ENCODE measurements at places on chromosomes 12 and 14.
A peak's percentile ranks its signal among the peaks of the same experiment; 100 is the strongest.

- no peak for DNase-seq
Observed at GRCh38 chr12:108930756-108931155, 50.9 kb downstream of the DAO start.

GRCh38 chr12:42267413-42268190, 29.6 kb upstream of the YAF2 start:
- no peak for DNase-seq

DNA sequence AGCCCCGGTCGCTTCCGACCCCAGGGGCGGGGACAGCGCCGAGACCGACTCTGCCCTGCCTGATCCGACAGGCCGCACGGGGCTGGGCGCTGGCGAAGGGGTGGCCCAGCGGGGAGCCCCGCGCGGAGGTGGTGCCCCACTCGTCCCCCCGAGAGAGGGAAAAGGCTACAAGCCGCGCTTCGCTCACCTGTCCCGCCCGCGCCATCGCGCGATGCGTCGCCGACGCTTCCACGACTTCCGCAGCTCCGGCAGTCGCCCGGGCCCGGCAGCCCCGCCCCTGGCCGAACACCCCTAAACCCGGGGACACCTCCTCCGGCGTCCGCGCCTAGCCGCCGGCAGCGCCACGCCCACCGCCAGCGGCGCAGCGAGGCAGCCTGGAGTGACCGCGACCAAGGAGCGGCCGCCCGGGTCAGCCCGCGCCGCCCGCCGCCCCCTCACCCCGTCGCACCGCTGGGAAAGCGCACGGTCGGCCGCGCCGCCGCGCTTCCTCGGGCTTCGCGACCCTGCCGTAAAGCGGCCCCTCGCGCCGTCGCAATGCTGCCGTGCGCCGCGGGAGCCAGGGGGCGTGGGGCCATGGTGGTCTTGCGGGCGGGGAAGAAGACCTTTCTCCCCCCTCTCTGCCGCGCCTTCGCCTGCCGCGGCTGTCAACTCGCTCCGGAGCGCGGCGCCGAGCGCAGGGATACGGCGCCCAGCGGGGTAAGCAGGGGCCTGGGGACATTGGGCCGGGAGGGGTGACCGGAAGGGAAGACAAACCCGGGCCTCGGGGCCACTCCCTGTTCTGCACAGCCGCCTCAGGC, at the start of the genes BAG5 and COA8:
Gene BAG5, minus strand, starts transcription at position 229 of the 797 bp plus-strand sequence. CDS start 1,493 bp downstream, outside the sequence.
Gene COA8, plus strand, starts transcription at position 532 of the 797 bp plus-strand sequence. Its CDS starts 42 bp downstream, at position 574.
- DNase-seq, result peak; percentile 99

- DNase-seq, result peak; percentile 62
Observed at GRCh38 chr14:20610002-20610765, 19.0 kb upstream of the RNASE12 start.

- no peak for DNase-seq
Observed at GRCh38 chr14:71753976-71754375, 178.3 kb upstream of the RGS6 start.

GRCh38 chr12:3022961-3023360, 54.2 kb upstream of the TSPAN9 start:
- no peak for DNase-seq

- no peak for DNase-seq
Observed at GRCh38 chr12:44929236-44929885, 53.2 kb upstream of the NELL2 start.

- DNase-seq, result peak; percentile 75
Observed at GRCh38 chr14:95495538-95496025, 20.9 kb downstream of the SYNE3 start.

- DNase-seq, result no peak
Observed at GRCh38 chr14:78451319-78451695, 281.1 kb downstream of the NRXN3 start.

DNA sequence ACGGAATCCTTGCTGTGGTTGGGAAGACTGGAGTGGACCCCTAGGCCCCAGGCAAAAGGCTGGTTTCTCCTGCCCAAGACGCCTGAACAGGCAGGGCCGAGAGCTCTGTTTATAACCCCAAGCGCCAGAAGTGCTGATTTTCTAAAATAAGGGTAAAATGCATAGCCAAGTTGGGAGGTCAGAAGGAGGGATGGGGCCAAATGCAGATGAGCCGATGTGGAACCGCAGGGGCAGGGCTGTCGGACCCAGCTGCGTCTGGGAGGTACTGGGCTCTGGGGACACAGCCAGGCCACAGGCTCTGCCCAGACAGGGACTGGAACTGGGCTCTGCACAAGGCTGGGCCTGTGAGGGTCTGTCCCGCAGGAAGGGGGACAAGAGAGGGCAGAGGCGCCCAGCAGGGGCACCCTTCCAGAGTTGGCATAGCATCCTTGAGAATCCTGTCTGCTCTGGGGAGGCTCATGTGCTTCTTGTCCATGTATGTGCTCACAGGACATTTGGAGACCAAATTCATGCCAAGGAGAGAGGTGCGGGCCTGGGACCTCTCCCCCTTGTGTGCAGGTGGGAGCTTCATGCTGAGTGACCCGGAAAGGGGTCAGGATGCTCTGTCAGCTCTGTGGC, 49.1 kb downstream of the JAG2 start:
- no peak for DNase-seq

All from GM20000 (cell line).